Amygdala (tissue), 56 donors: ENCODE measurements at places on chromosomes 12 and 14.

DNA sequence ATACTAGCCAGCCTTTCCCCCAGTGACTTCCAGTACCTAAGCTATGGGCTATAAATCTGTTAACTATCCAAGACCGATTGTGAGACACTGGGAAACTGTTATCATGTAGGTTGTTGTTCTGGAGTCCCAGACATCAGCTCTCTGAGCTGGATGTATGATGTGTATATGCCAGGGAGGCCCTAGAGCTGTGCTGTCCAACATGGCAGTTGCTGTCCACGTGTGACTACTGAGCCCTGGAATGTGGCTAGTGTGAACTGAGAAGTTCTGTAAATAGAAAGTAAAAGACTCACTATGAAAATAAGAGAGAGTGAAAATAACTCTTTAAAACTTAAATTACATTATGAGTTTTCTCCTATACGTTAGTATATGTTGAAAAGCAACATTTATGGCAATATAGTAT lies 755.8 kb upstream of the FBXO33 start:
- no peak for DNase-seq

GRCh38 chr12:18907728-18908127 lies 169.8 kb downstream of the CAPZA3 start:
- DNase-seq = no peak

DNA sequence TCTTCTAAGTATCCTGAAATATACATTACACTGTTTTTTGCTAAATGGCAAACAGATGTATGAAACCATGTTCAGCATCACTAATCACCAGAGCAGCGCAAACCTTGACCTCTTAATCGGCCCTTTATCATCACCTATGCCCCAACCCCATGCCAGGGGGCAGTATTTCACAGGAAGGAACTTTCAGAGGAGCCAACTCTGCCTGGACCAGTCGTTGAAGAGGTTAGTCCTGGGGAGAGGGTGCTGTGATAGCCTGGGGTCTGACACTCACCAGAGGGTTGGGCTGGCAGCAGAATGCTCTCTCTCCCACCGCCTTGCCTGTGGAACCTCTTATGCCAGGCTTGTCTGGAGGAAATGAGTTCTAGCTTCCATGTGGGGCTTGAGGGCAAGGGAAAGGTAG lies 411.7 kb downstream of the TMEM117 start:
- no peak for DNase-seq

- no peak for DNase-seq
Observed at GRCh38 chr12:38892087-38892786, 13.2 kb downstream of the CPNE8 start.

- DNase-seq = no peak
Observed at GRCh38 chr12:86837246-86837645, 581.1 kb upstream of the MGAT4C start.

- DNase-seq = no peak
Observed at GRCh38 chr14:83467811-83468210, 1934.2 kb upstream of the SEL1L start.
